ENCODE measurements at places on chromosomes 1 and 21.
A peak's percentile ranks its signal among the peaks of the same experiment; 100 is the strongest.

- no peak for DNase-seq
Measured at GRCh38 chr1:84598418-84598817, 24.2 kb upstream of the CTBS start.

DNA sequence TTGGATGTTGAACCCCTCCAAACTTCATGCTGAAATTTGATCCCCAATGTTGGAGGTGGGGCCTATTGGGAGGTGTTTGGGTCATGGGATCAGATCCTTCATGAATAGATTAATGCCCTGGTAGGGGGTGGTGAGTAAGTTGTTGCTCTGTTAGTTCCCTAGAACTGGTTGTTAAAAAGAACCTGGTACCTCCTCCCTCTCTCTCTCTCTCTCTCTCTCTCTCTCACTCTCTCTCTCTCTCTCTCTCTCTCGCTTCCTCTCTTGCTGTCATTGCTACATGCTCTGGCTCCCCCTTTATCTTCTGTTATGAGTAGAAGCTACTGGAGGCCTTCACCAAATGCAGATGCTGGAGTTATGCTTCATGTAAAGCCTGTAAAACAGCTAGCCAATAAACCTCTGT, 498.2 kb upstream of the NR5A2 start:
- no peak for DNase-seq

- peak; percentile 97 for DNase-seq
Measured at GRCh38 chr1:161200421-161200991, 1.7 kb upstream of the ADAMTS4 start.

- no peak for DNase-seq
Measured at GRCh38 chr1:204673909-204674649, 11.5 kb downstream of the LRRN2 start.

GRCh38 chr1:38741341-38741740, 118.2 kb downstream of the RRAGC start:
- no peak for DNase-seq

GRCh38 chr1:57302812-57303596, 120.9 kb downstream of the DAB1 start:
- no peak for DNase-seq
